Ureter (tissue), 1 donor: ENCODE measurements at places on chromosomes 13 and 19.

DNA sequence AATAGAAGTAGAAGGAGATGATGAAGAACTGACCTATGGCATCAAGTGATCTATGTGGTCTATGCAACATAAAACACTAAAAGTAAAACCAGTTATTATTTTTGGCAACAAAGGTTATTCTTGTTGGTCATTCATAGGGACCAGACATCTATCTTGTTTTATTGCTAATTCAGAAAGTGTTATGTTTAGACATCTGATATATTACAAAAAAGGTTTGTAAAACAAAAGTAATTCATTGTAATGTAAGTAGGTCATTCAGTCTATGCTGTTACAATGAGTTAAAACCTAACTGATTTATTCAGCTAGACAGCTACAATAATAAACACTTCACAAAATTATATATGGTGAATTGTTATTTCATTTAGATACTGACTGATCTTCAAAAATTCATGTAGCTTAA lies 461.9 kb downstream of the PCDH17 start:
- no peak for DNase-seq

- no peak for DNase-seq
Measured at GRCh38 chr19:53876651-53877224, 5.3 kb upstream of the PRKCG start.

GRCh38 chr19:7953060-7953459 lies 9.6 kb upstream of the TIMM44 start:
- peak; percentile 67 for DNase-seq

DNA sequence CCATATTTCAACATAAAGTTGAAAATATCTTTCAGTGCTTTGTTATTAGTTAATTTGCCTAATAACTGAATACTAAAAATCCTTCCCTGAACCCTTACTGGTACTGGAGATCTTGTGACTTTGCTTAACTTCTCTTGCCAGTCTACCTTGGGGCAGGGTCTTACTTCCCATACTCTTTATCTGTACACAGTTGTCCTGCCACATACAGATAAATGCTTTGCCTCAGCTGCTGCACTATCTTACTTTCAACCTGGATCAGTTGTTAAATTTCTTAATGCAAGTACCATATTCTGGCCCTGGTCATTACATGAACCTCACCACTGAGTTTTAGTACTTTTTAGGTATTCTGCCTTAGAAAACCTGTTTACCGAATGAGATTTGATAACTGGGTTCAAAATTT lies 107.6 kb downstream of the PIBF1 start:
- no peak for DNase-seq

GRCh38 chr13:111401151-111401550 lies 80.7 kb downstream of the TEX29 start:
- no peak for DNase-seq
